ENCODE measurements at places on chromosomes 1 and 21. TPM values are rescaled to one million over a fixed set of nuclear protein-coding genes. Genes with fewer than 3 reads are reported as not detected.
A peak's percentile ranks its signal among the peaks of the same experiment; 100 is the strongest.

DNA sequence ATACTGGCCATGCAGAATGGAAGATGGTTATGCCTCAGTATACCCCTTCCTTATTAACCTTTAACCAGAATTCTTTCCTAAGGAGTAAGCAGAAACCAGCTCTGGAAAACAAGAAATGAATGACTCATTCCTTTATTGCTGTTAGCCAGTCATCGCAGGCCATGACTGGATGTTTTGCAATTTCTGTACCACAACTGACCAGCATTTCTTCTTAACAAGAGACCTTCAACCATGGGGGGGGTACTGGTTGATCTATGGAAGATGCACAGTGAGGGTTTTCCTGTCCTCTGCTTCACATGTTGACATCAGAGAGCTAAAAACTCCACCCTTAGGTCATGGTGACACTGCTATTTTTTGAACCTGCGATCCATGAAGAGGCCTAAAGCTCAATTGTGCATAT, 28.0 kb upstream of the RNF2 start:
- DNase-seq = peak; percentile 95

Gene LCE3E
- total RNA-seq = not detected

Gene CELA3A
- not detected for total RNA-seq

- DNase-seq = no peak
Observed at GRCh38 chr1:187878883-187879282, 1050.1 kb downstream of the PLA2G4A start.

DNA sequence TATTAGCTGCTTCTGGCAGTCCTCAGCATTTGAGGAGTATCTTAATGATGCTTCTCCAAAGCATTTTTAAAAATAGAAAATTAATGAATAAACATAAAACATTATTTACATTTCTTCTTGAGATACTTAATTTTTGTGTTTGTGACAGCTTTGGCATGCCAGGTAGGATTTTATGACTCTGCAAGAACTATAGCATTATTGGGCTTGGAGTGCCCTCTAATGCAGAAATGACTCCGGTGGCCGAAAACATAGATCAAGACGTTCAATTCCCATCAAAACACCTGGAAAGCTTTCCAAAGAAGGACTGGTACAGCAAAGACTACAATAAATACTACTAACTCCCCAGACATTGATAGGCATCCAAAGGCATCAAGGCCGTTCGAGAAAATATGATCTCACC, 366.4 kb upstream of the CXADR start:
- DNase-seq = no peak

DNA sequence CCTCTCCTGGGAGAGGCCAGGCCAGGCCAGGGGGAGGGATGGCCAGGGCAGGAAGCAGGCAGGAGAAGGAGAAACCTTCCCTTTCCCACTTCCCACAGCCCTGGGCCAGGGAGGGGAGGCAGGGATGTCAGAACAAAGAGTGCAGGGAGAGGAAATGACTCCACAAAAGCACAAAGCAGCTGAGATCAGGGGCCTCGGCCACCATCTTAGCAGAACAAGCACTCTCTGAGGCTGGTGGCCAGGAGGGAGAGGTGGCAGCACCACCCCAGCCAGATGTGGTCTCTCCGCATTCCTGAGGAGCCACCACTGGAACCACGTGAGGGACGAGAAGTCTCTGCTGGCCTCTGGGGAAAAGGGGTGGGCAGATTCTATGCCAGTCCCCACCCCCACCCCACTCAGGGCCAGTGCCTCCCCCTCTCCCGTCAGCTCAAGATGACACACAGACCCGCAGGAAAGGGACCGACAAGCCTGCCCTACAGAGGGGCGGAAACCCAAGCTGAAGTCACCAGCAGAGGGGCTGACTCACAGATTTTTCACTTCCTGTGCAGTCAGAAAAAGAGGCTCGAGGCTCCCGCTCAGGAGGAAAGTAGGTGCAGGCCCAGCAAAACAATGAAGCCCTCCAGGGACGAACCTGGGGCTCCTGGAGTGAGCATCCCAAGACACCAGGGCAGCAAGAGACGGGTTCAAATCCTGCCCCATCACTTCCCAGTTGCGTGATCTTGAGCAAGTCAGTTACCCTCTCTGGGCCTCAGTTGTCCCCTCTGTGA, 24.1 kb upstream of the ALDH4A1 start:
- DNase-seq = peak; percentile 95

DNA sequence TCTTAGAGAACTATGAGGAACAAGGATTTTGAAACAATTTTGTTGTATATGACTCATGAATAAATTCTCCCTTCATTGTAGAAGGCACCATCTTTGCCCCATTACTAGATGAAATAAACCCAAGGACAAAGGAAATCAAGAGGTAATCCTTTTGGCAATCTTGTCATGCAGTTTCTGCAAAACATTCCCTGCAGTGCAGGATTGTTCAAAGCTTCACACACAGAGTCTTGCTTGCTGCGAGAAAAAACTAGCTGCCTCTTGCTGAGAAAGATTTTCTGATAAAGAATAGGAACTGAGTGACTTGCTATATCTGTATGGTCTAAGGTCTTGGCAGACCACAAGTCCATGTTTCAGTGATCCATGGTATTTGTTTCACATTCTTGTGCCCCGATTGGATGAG, 657.4 kb upstream of the ADGRL4 start:
- DNase-seq = no peak

DNA sequence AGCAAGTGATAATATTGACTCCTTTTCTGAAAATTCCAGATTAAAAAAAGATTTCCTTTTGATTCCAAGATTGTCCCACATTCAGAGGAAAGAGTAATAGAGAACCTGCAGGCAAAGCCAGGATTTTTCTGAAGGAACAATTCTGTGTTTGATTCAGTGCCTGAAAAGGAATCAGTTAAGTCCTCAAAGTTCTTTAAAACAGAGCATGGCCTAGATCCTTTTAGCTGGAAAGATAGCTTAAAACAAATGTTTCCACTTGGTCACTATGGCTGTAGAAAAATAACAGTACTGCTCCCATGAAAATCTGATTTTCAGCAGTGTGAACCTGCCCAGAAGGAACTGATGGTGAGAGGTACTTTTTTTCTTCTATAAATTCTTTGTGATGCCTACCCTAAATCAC, 41.8 kb downstream of the HS2ST1 start:
- no peak for DNase-seq

GRCh38 chr1:215797859-215798258, 230.8 kb downstream of the KCTD3 start:
- no peak for DNase-seq

DNA sequence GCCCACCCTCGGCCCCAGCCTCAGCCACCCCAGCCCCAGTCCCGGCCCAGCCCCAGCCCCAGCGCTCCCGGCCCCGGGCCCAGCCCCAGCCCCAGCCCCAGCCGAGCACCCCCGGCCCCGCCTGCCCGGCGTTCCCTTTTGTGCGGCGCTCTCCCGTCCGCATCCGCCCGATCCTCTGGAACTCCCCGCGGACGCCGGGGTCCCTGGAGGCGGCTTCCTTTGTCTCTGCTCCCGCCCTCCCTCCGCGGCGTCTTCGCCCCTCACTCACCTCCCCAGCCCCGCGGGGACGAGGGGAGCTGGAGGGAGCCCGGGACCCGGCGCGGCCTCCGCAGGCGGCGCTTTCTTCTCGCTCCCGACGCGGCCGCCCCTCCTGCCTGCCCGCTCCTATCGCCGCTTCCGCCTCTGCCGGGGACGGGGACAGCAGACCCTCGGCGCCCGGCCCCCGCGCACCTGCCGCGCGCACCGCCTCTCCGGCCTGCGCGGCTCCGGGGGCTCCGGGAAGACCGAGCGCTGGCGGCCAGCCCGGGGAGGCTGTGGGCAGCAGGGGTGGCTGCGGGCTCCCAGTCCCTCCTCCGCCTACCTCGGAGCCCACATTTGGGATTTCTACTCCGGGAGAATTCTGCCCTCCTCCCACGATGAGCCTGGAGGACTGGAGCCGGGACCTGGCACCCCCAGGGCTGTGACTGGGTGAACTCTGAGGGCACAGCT, 14.0 kb downstream of the AGRN start:
- DNase-seq = no peak

DNA sequence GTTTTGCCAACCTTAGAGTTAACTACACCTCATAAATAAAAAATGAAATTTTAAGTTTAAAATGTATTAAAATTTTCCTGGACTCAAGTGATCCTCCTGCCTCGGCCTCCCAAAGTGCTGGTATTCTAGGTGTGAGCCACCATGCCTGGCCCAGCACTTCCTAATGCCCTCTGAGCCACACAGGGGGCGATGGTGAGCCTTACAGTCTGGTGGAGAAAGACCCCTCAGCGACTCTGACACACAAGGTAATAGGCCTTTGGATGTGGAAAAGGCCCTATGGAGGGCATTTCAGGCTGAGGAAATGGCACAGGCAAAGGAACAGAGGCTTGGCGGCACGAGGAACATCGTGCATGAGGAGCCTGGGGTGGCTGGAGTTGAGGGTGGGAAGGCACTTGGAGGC, 6.7 kb downstream of the CITED4 start:
- DNase-seq = no peak

DNA sequence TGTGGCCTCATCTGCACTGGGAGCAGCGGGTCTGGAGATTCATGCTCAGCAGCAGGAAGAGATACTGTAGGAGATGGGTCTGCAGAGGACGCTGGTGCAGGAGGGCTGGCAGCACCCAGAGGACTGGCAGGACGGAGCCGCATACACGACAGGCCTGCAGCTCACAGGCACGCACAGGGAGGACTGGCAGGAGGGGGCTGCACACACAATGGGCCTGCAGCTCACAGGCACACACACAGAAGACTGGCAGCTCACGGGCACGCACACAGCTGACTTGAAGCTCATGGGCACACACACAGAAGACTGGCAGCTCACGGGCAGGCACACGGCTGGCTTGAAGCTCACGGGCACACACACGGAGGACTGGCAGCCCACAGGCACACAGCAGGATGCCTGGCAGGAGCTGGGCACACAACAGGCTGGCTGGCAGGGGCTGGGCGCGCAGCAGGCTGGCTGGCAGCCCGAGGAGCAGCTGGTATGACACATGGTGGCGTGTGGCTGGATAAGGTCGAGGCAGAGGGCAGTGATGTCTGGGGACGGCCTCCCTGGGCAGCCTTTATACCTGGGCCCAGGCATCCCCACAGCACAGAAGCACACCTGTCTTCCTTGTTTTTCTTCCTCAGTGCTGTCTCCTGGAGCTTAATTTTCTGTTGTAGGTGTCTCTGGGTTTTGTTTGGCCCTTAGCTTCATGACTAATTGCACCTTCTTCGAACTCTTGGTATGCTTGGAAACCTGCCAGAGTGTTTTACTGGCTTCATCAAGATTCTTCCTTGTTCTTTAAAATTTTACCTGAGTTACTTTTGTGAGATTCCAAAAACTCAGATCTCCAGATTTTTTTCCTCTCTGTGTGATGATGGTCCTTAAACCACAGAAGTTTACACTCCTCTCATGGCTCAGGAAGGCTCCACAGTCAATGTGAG, at the start of gene KRTAP12-2:
Gene KRTAP12-2, minus strand, starts transcription at position 527 of the 920 bp plus-strand sequence. Its CDS starts 41 bp downstream, at position 486.
- peak; percentile 0 for DNase-seq

Gene CYP4Z1
- not detected for total RNA-seq

Gene PI4KB
- total RNA-seq = 30.9 TPM

DNA sequence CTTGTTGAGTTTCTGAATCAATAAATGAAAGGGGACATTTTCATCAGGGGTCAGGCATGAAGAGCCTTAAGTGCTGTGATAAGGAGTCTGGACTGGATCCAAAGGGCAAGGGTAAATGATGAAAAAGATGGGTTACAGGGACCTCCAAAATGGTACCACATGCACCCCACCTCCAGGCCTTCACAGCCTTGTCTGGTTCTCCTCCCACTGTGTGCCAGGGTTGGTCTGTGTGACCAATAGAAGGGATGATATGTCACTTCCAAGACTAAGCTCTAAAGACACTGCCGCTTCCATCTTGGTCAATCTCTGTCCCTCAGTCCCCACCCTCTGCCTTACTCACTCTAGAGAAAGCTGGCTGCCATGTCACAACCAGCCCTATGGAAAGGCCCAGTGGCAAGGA, 140.6 kb downstream of the ZNF281 start:
- DNase-seq = no peak

DNA sequence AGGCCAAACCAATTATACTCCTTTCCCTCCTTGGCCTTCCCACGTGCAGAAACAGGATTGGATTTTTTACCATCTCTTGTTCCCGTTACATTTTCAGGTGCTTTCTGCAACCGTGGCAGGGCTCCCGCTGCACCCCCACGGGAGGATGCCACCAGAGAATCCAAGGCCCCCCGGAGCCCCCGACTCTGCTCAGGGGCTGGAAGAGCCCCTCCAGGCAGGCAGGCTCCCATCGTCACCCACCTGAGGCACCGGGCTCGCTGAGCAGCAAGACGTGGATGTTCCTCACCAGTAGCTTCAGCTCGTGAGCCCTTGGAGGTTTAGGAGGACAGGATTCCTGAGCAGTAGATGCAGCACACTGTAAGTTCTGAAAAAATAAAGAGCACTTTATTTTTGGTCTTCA, 35.2 kb upstream of the PRDM15 start:
- no peak for DNase-seq

GRCh38 chr1:41718497-41718896, 200.2 kb downstream of the HIVEP3 start:
- peak; percentile 46 for DNase-seq

DNA sequence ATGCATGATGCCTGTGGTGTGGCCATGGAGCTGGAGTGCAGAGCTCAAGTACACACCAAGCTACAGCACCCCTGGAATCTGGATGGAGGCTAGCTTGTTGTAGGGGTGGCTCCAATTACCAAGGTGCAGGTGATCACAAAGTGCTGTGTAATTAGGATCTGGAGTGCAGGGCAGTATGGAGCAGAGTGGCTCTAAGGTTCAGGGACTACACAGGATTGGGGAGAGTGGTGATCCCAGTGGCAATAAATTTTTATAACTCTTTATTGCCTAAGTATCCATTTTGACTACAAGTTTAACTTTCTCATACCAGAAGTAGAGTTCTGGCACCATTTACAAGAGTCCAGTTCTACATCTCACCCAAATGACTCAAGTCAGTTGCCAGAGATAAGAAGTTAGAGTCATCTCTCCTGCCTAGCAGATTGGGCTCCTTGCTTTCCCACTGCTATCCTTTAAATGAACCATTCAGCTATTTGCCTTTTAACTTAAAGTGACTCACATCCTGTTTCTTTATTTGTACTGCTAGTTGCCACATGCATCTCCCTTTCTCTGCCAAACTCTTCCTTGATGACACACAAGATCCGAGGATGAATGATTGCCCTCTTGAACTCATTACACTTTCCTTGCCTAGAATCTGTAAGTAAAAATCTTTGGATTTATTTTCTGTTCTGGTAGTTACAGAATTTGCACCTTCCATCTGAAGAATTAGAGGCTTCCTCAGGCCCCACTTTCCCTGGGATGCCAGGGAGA, 427.2 kb downstream of the KCNT2 start:
- peak; percentile 99 for DNase-seq

Gene AK5
- not detected for total RNA-seq

Gene SLC37A1
- 15.1 TPM for total RNA-seq

- DNase-seq = no peak
Observed at GRCh38 chr21:37341254-37341960, 25.2 kb upstream of the DYRK1A start.

Gene URB2
- 15.3 TPM for total RNA-seq
